ENCODE measurements at places on chromosomes 7 and 10. TPM values are rescaled to one million over a fixed set of nuclear protein-coding genes. Genes with fewer than 3 reads are reported as not detected.

DNA sequence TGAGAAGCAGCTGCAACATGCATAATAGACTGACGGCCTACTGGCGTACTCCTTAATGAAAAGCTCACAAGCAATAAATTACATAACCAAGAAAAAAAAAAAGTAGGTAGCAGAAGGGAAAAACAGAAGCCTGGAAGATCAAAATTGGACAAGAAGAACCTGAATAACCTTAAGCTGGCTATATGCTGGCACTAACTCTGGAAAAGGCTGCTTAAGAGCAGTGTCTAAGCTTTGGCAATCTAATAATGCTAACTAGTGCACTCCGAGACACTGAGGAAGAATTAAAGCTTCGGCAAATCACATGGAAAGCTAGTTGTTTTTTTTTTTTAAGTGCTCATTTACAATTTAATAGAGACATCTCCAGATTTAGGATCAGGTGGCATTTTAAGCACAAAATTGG is 441.9 kb downstream of the PARD3 start:
- DNase-seq: no peak

DNA sequence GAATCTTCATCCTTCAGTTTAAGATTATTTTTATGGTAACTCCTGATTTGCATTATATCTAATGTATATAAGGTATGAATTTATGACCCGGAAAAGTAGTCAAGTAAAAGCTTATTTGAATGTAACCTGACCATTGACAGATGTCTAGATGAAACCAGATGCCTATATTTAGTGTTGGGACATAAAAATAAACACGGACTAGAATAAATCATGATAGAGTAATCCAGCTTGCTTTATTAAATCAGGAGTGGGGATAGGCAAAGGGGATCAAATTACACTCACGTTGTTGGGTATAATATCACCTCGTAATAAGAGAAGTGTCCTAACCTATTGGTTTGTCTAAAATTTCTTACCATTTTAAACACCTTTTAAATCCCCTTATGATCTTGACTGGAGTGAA is 244.6 kb downstream of the AGMO start:
- DNase-seq: no peak

DNA sequence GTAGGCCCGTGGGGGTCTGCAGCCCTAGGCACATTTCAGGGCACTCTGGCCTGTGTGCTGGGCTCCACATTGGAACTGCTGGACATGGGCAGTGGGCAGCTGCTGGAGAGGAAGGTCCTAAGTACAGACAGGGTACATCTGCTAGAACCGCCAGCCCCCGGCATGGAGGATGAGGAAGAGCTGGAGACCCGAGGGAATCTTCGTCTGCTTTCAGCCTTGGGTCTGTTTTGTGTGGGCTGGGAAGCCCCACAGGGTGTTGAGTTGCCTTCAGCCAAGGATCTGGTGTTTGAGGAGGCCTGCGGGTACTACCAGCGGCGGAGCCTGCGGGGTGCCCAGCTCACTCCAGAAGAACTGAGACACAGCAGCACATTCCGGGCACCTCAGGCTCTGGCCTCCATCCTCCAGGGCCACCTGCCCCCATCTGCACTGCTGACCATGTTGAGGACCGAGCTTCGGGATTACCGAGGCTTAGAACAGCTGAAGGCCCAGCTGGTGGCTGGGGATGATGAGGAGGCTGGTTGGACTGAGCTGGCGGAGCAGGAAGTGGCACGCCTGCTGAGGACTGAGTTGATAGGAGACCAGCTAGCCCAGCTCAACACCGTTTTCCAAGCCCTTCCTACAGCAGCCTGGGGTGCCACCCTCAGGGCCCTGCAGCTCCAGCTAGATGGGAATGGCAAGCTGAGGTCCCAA is 1.4 kb downstream of the HPS6 start:
- DNase-seq: no peak

DNA sequence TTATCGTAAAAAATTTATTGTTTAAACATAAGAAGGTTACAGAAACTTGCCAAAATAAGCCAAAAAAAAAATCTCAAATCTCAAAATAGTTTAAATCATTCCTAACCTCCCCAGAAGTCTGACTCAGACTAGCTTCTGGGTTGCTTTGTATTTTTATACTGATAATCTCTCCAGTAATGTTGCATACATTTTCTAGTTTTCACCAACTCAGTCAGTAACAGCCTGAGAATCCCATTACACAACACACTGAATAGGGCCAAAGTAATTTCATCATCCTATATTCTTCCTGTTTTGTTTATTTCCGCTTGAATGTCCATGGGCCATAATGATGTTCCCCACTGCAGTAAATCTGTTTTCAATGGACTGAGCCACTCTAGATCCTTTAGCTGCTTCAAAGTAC is 478.5 kb downstream of the GPAM start:
- no peak for DNase-seq

DNA sequence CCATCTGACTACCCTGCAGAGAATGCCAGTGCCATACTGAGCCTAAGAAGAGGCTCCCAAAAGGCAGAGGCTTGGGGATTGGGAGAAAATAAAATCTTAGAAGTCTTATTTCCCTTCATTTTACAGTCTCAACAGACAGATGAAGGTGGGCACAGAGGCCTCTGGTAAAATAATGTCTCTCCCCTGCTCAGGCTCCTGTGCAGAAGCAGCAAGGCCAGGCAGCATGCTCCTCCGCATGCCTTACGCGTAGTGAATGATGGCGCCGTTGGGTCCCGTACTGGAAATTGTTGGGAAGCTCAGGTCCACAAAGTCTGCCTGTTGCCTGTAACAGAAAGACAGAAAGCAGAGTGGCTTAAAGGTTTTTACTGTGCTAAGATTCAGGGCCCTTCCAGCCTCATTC is 45.8 kb downstream of the XPNPEP1 start:
- DNase-seq: no peak

The STEAP1 gene
- 15.2 TPM for total RNA-seq

The PILRA gene
- 10.0 TPM for total RNA-seq

The ELOVL3 gene
- not detected for total RNA-seq

The ARHGEF35 gene
- 1.9 TPM for total RNA-seq

The ACBD7 gene
- not detected for total RNA-seq
